Stimulated activated CD8-positive, alpha-beta memory T cell treated with anti-CD3 and anti-CD28 coated beads, Interleukin-4, amount 100 ng/mL, for 4 hours (primary cell): ENCODE measurements at places on chromosomes 4 and X.
A peak's percentile ranks its signal among the peaks of the same experiment; 100 is the strongest.

DNA sequence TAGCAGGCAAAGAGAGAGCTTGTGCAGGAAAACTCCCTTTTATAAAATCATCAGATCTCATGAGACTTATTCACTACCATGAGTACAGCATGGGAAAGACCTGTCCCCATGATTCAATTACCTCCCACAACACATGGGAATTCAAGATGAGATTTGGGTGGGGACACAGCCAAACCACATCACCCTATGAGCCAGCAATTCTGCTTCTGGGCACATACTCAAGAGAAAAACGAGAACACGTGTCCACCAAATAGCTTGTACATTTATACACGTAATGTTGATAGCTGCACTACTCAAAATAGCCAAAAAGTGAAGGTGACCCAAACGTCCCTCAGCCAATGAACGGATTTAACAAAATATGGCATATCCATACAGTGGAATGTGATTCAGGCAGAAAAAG, 94.5 kb upstream of the DHRSX start:
- DNase-seq, result no peak

GRCh38 chr4:174307694-174308093, 24.0 kb downstream of the CEP44 start:
- DNase-seq, result no peak

DNA sequence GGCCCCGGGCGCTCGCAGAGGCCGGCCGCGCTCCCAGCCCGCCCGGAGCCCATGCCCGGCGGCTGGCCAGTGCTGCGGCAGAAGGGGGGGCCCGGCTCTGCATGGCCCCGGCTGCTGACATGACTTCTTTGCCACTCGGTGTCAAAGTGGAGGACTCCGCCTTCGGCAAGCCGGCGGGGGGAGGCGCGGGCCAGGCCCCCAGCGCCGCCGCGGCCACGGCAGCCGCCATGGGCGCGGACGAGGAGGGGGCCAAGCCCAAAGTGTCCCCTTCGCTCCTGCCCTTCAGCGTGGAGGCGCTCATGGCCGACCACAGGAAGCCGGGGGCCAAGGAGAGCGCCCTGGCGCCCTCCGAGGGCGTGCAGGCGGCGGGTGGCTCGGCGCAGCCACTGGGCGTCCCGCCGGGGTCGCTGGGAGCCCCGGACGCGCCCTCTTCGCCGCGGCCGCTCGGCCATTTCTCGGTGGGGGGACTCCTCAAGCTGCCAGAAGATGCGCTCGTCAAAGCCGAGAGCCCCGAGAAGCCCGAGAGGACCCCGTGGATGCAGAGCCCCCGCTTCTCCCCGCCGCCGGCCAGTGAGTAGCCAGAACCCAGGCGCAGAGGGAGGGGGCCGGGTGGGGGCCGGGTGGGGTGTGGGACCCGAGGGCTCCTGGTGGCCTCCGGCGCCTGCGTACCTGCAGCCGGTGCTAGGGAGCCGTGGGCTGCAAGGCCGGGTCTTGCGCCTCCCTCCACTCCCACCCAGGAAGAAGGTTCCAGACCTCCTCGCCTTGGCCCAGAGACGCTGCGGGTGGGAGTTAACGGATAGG, 534 bp downstream of the MSX1 start:
- no peak for DNase-seq

DNA sequence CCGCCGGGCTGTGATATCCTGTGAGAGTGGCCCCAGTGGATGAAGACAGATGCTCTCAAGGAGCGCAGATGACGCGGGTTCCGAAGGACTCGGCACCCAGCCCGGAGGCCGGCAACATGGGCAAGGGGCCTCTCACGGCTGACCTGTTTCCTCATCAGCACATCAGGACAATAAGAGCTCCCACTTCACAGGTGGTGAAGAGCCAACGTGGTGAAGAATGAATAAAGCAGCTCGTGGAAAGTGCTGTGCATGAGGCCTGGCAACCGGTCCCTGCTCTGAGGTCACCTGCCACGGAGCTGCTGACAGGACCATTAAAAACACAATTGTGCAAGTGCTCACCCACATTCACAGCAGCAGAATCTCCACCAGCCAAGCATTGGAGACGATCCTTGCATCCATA, 22.9 kb downstream of the ABLIM2 start:
- no peak for DNase-seq

DNA sequence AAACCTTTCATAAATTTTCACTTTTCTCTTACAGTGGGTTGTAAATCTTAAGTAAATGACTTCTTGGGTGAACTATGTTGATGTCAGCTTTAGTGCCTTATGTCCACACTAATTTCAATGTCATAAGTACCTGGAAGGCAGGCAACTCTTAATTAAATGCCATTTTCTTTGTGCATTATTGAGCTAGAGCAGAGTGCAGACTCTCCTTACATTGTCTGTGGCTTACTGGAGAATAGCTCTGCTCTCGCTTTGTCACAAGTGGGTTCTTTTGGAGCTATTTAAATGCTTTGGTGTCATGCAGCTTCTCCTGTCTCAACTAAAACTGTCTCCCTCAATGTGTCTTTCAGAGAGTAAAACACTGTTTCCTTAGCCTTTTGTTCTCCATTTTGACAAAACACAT, 411.6 kb downstream of the STIM2 start:
- DNase-seq, result no peak

DNA sequence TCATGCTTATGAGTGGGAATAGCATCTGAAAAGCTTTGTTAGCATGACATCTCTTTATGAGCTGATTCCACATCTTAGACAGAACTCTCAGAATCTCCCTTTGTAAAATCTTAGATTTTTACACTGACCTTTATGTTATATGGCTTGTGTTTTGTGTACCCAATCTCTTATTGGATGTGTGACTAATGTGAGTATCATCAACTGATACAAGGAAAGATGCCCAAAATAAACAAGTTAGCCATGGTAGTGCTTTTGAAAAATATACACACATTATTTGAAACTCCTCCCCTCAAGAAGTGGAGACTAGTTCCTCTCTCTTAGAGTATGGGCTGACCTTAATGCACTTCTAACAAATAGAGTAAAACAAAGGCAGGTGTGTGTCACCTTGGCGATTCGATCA, 160.1 kb upstream of the NRK start:
- DNase-seq, result no peak

DNA sequence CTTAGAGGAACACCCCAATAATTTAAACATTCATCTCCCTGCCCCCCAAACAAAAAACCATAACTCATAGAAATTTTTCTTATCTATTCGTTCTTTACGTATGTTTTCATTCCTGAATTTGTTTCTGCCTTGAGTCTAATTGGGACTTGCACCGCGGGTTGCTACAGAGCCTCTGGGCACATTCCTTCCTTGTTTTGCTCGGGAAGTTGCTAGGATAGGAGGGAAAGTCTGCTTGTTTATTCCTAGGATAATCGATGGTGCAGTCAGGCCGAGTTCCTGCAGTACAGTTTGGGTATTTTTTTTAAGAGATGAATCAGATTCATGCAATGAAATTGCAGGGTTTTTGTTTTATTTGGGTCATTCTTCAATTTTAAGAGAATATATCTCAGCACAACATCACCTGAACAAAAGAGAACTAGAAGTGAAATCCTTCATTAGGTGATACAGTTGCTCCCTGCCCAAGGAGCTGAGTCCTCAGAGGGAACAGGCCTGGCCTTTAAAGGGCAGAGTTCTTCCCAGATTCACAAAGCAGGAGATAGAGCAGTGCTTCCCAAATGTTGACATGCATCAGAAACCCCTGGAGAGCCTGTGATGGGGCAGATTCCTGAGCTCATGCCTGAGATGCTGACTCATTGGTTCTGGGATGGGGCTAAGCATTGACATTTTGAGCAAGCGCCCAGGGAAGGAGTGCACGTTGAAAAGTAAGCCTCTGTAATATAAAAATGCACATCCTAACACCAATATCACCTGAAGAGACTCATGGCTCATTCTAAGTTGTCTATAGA, 114.9 kb upstream of the FAM9B start:
- no peak for DNase-seq

DNA sequence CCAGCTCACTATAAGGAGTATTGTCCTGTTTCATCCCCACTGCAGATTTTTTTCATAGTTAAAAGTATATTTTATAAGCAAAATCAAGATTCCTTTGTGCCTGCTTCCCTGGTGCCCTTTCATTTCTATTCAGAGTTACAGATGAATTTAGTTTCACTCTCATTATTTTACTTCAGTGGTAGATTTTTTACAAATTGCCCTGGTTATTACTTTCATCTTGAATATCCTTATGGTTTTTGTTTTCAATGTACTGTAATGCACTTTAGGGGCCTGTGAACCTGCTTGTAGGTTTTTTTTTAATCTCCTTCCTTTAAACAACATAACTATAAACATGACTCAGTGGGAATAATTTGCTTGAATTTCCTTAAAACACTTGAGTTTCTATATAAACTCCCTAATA, 126.8 kb downstream of the GPR143 start:
- DNase-seq, result no peak

- no peak for DNase-seq
Observed at GRCh38 chr4:127656047-127656680, 23.4 kb downstream of the INTU start.

- peak; percentile 46 for DNase-seq
Observed at GRCh38 chr4:164956766-164957643, 20.5 kb downstream of the TRIM61 start.

GRCh38 chr4:185958094-185958747, 110.7 kb upstream of the TLR3 start:
- DNase-seq, result no peak

DNA sequence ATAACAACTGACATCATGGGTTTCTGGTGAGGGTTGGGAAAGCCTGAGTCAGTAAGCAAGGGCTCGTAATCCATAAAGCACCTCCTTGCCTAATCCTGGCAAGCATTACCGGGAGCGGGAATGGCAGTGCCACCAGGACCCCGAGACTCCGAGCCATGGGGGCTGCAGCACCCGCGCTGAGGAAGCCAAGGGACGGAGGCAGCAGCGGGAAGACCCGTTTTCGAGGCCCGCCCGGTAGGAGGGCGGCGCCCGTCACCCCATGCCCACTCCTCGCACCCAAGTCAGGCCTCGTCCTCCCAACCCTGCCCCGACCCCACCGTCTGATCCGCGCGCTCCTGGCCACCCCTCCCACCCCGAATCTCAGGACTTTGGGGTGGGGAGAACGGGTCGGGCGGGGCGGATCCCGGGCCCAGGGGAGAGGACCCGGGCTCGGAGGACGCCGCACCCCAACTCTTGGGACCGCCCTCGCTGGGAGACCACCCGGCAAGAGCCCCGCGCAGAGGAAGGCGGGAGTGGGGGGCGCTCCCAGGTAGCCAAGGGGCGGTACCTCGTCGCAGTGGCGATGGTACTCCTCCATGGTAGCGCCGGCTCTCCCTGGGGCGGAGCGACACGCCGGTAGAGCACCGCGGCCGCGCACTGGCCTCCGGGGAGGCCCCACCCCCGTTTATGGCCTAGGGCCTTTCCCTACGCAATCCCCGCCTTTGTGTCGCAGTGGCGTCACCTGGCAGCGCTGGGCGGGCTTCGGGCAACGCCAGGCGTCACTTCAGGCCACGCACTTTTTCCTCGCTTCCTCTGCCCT, at the start of gene DYNLT3:
Gene DYNLT3, minus strand, starts transcription at position 638 of the 799 bp plus-strand sequence. Its CDS starts 61 bp downstream, at position 577.
- peak; percentile 33 for DNase-seq

DNA sequence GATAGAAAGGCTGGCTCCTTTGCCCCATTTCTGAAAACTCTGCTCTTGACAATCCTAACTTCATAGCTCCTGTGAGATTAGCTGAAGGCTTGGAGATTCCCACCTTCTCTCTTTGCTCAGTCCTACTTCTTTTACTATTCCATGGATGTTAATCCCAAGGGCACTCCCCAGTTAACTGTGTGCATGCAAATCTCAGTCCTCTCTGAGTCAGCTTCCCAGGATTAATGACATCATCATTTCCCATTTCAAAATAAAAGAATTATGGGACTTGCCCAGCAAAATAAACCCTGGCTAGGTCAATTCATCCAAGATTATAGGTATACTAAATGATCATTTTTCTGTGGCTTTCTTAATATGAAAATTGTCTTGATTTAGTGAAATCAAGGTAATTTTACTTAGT, 328.6 kb upstream of the NR3C2 start:
- DNase-seq, result no peak

GRCh38 chr4:74789518-74789917, 4.8 kb downstream of the BTC start:
- DNase-seq, result no peak

DNA sequence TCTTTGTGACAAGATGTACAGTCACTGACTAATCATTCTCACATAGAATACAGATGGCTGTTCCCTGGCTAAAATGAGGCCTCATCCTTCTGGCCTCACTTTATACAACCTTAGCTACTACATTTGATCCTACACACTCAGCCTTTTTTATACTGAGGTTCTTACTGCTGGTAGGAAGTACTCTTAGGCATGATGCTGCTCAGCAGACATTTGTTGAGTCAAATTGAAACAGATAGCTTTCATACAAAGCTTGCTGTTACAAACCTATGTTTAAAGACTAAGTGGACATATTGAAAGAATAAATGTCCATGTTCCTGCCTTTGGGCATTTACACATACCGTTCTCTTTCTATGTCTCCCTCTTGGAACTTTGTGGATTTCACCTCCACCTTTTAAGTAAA, 154.9 kb downstream of the NPFFR2 start:
- DNase-seq, result no peak

DNA sequence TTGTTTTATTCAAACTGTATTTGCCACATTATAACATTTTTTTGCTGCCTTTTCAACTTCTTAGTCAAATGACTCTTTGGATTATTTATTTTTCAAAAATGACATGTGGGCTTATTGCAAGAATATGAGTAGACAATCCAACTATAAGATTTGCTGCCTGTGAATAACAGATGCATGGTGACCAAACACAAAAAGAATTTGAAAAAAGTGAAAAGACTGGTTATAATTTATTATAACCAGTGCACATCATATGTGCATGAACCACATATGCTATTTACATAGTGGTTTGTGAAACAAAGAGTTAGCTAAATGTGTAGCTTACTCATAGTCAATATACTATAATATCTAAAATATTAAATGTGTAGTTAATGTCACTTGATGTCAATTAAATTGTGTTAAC, 2086.8 kb downstream of the ARAP2 start:
- DNase-seq, result no peak
